ENCODE measurements at places on chromosomes 2 and 18.

DNA sequence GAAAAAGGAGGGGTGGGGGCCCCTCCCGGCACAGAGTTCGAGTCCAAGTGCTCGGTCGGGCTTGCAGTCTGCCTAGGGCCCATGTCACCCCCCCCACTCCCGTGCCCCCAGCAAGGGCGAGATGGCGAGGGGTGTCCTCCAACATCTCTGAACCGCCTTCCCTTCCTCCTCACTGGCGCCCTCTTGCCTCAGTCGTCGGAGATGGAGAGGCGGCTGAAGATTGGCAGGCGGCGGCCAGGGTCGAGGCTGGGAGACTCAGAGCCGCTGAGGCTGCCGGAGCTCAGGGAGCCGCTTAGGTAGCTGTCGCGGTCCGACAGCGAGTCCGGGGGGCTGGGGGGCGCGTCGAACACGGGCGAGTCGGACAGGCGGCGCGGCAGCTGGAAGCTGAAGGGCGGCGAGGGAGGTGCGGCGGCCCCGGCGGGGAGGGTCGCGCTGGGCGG, 2.3 kb downstream of the ZFP36L2 start:
- DNase-seq: peak; percentile 75

DNA sequence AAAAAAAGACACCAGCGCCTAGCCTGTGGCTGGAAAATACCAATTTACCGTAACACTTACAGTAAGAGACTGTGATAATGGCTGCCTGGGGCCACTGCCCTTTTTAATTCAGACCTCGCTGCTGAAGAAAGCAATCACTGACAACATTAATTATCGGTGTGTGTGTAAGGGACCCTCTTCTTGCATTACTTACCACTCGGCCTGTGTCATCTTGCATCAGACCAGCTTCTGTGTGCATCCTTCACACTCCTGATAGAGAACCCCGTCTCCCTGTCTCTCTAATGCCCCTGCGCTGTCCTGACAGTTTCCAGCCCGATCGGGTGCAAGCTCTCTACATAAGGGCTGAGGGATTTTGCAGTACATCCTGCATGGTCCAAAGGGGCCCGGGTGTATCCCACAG, 124.4 kb downstream of the ZNF516 start:
- DNase-seq: no peak

GRCh38 chr2:172438741-172439508, 11.5 kb downstream of the ITGA6 start:
- peak; percentile 44 for DNase-seq

DNA sequence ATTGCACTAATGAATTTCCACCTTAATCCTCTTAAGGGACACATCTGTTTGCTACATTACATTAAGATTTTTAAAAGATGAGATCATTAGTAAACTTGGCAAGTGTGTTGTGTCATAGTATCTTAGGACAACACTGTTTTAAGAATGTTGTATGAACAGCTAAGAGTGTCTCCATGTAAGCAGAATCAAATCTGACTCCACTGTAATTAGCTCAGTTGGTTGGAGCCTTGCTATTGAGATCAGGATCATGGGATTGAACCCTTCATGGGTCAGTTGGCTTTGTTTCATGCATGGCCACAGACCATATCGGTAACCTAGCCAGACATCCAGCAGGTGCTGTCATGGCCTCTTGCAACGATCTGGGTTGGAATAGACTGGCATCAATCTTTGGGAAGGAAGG, 5.2 kb downstream of the FHOD3 start:
- peak; percentile 68 for DNase-seq

GRCh38 chr2:120267348-120267747, 14.7 kb downstream of the RALB start:
- DNase-seq: no peak

GRCh38 chr18:2313332-2313731, 258.0 kb downstream of the METTL4 start:
- DNase-seq: no peak

GRCh38 chr2:88281302-88282217, 111.4 kb downstream of the THNSL2 start:
- DNase-seq: no peak

- peak; percentile 87 for DNase-seq
These were observed 5.8 kb downstream of the DLX2 start for GRCh38 chr2:172096626-172097547.

DNA sequence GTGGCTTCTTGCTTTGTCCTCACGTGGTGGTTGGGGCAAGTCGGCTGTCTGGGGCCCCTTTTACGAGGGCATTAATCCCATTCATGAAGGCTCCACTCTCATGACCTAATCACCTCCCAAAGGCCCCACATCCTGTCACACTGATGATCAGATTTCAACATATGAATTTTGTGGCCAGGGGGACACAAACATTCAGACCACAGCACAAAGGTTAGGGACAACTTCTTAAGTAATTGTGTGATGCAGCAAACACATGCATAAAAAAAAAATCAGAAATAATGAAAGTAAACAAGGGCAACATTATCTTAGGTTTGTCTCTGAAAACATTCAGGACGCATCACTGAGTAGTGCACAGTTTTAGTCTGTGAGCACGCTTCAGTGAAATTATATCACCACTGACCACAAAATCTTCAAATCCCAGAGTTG, 54.2 kb upstream of the FRZB start:
- no peak for DNase-seq

DNA sequence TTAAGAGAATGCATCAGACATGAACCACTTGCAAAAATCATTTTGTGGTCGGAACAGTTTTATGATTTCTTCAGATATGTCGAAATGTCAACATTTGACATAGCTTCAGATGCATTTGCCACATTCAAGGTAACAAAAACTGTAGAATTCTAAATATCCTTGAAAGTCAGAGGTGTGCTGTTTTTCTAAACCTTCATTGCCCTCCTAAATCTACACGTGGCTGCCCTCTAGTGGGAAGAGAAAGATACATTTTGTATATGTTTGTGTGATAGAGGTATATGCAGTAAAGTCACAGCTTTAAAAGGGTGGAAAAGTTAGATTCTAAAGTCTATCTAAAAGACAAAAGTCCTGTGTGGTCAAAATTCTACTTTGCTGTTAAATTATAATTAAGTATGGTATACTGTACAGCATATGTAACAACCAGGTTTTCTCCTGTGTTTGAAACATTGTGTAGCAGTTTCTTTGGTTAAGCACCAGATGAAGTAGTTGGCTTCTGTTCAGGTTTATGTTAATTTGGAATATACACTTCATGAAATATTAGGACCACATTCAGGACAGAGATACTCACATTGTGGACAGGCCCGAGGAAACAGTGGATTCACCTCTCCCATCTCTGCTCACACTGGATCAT, 65.9 kb upstream of the ITM2C start:
- peak; percentile 59 for DNase-seq

- DNase-seq: peak; percentile 13
These were observed 235.0 kb downstream of the MBD5 start for GRCh38 chr2:148255929-148256328.

DNA sequence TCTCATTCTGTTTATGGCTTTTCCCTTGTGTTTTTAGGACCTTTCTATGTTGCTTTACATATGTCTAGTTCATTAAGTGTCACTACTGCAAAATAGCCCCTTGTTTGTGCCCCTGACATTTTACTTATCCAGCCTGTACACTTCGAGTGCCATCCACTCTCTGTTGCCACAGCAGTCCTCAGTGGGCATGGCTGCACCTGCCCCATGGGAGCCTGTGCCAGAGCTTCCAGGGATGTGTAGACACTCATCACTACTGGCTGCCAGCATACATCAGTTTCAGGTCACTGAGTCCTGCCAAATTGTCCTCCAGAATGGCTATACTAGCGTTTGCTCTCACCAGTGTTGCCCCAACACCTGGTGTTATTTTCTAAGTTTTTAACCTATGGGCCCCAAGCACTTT, 80.4 kb downstream of the ARMC9 start:
- DNase-seq: no peak

GRCh38 chr18:70041459-70042050, 93.9 kb upstream of the CD226 start:
- DNase-seq: no peak

GRCh38 chr2:95296011-95296410, 1.1 kb upstream of the KCNIP3 start:
- no peak for DNase-seq

DNA sequence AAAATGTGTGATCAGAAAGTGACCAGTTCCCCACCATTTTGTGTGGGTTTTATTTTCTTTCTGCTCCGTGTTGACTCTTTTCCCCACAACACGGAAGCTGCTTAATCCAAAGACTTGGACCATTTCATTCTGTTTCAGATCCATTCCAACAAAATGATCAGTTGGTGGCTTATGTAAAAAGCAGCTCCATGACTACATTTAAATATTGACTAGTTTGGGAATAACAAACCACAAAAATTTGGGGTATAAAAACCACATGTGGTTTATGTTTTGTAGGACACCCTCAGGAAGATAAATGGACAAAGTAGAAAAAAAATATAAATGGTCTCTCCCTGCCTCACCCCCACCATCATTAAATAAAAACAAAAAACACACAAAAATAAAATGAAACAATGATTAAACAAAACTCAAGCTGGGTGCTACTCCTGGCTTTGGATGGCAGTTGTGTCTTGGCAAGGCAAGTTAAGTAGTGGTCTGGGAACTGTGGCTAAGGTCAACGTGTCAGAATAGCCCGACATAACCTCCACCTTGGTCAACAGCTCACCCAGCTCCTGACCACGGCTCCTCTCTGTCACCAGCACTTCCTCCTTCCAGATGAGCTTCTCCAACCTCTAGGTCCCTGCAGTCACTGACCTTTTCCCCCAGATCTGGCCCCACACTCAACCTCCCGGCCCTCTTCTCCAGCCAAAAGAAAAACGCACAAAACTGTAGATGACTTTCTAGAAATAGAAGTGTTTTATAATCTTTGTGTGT, 12.8 kb upstream of the WIPF1 start:
- DNase-seq: peak; percentile 88

GRCh38 chr2:150222379-150222778, 265.1 kb downstream of the RND3 start:
- DNase-seq: no peak

DNA sequence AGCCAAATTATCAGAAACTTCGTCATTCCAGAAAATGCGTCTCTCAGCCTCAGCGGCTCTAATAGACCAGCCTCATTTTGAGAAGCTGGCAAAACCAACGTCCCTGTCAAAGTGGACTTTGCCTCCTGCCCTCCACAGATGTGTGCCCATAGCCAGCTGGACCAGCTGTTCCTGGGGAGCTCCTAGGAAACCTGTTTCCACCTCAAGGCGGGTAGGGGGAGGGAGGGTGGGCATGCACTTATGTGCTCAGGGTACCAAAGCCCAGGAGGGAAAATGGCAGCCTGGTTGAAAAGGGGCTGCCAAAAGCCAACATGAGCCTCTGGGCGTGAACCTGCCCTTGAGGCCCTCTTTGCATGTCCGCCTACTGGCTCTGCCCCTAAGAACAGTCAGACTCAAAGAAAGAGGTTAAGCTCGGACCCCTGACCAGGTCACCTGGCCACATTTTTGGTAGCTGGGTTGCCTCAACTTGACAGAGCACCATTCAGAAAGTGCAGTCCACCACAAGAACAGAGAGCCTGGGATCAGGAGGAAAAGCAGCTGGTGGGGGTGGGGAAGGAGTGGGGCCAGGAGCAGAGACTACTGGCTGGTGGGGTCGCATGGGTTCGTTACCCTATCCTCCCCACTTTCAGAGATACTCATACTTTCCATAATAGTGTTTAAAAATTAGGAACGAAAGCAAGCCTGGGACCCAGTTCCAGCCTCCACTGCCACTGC, 3.5 kb downstream of the PER2 start:
- DNase-seq: no peak

DNA sequence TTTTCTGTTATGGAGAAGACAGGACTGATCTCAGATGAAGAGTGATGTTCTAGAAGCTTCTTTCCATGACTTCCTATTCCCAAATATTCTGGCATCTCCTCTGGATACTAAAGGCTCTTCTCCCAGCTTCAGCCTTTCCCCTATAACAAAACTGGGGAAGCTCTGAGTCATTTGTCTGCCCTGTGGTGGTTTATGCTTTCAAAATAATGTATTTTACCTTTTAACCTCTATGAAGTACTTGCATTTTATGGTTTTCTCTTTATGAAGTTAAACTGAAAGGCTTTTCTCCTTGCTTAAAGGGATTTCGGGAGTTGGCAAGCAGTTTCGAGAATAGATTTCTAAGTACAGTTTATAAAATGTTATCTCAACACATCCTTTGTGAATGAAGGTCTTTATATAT, 104.4 kb downstream of the TANC1 start:
- DNase-seq: peak; percentile 65

GRCh38 chr2:20145497-20146193, 79.3 kb downstream of the SDC1 start:
- DNase-seq: no peak

- no peak for DNase-seq
These were observed 289.7 kb downstream of the CYRIA start for GRCh38 chr2:16375981-16376380.

DNA sequence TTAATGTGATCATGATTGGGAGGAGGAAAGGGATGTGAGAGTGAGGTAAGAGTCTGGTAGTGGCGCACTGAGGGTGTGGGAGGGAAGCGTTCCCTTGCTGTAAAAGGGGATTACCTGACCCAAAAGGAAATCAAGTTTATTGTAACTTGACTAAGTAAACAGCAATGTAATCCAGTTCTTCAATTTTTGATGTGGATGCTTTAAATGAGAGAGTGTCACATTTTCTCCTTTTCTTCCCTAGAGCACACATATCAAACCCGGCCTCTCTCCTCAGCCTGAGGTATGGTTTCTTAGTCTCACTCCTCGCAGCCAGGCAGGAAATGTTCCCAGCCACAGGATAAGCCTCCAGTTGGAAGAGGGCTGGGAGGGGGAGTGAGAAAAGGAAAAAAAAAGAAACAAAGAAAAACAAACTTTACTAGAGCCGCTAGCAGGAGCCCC, 688 bp upstream of the ARHGAP28 start:
- DNase-seq: no peak

DNA sequence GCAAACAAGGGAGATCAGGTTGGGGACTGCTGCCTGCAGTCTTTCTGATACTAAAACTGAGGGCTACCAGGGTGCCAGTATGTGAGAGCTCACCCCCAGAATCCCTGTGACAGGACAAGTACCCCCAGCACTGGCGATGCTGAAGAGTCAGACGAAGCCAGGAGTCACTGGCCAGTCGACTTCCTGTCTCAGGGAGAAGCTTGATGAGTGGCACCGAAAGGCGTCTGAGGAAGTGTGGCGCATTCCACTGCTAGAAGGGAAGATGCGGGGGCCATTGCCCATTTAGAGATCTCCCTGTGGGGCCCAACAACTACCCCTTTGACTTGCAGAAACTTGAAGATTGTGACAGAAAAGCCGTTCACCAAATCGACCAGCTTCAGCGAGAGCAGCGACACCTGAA, 22.0 kb downstream of the MXD1 start:
- DNase-seq: no peak

Data from AG10803 (cell line).